ENCODE measurements at places on chromosomes 11 and 22.

GRCh38 chr11:76315182-76315853, 65.6 kb downstream of the THAP12 start:
- no peak for DNase-seq

DNA sequence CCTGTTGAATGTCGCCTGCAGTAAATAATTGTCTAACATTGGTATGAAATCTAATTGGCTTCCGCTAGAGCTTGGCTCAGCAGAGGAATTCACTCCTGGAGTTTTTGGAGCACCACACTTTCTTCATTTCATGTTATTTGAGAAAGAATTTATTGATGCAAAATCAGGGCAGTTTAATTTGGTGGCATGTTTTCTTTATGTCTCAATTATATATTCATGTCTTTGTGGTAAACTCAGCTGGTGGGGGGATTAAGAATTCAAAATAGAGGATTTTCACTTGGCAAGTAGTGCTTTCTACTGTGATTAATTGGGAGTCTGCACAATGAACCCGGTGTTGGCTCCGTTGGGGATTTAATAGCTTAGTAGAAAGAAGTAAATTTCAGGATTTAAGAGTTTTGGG, 784.4 kb downstream of the NTM start:
- no peak for DNase-seq

DNA sequence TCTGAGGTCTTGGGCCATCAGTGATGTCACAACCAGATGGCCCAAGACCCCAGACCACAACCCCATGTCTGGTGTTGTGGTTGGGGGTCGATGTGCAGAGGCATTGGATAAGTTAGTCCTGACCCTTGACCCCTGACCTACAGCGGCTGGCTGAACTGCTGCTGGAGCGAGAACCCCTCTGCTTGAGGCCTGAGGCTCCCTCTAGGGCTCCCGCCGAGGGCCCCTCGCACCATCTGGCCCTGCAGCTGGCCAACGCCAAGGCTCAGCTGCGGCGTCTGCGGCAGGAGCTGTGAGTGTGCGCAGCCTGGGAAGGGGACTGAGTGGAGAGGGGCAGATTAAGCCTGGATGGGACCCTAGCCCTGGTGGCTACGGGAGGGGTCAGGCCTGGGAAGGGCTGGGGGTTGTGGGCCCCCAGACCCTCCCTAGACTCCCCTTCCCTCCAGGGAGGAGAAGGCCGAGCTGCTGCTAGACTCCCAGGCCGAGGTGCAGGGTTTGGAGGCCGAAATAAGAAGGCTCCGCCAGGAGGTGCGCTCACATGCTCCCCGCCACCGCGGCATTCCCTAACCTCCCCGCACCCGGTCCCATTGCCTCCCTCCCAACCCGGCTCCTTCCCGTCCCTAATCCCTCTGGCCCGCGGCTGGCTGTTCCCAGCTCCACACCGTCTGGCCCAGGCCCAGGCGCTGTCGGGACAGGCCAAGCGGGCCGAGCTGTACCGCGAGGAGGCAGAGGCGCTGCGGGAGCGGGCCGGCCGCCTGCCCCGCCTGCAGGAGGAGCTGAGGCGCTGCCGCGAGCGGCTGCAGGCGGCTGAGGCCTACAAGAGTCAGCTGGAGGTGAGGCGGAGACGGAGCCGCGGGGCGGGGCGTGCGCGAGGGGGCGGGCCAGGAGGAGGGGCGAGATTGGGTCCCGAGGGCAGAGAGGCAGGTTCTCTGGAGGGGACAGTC, 2.1 kb downstream of the CCDC88B start:
- peak; percentile 53 for DNase-seq

GRCh38 chr11:47130543-47130942, 46.1 kb downstream of the ARFGAP2 start:
- DNase-seq, result peak; percentile 36
